ENCODE measurements at places on chromosomes 12 and 14.

GRCh38 chr14:29240066-29240465, 473.5 kb downstream of the FOXG1 start:
- no peak for DNase-seq

- DNase-seq = no peak
Observed at GRCh38 chr14:86055512-86056075, 525.6 kb downstream of the FLRT2 start.

- DNase-seq = peak; percentile 40
Observed at GRCh38 chr14:73058922-73059673, 764 bp downstream of the RBM25 start.

- no peak for DNase-seq
Observed at GRCh38 chr12:12010277-12011039, 60.3 kb upstream of the BCL2L14 start.

DNA sequence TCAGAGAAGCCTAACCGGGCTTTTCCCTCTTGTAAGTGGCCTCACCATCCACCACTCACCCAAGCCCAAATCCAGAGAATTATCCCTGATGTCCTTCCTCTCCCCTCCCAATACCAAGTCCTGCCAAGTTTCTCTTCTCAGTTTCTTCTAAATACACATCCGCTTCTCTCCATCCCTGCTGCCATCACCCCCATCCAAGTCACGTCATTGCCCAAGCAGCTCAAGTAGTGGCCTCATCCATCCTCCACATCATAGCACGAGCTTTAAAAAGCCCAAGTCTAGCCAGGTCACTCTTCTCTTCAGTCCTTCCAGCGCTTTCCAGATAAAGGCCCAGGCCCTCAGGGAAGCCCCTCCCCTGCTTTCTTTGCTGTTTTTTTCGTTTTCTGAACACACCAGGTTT, 25.4 kb downstream of the IL31 start:
- DNase-seq = no peak

DNA sequence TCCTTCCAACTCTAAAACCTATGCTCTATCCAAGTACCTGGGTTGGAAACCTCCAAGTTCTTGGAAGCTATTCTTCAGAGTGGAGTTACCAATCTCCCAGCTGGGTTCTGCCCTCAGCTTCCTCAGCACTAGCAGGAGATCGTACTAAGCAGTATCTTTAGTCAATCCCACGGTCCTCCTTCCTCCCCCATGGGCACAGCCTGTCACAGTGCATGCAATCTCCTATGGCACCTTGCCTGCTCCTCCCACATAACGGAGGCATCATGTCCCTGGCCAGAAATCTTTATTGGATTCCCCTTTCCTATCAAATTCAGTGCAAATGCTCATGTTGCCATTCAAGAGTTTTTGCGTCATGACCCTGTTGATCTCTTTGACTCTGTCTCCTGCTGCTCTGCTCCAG, 5.4 kb upstream of the LPAR5 start:
- DNase-seq = no peak

DNA sequence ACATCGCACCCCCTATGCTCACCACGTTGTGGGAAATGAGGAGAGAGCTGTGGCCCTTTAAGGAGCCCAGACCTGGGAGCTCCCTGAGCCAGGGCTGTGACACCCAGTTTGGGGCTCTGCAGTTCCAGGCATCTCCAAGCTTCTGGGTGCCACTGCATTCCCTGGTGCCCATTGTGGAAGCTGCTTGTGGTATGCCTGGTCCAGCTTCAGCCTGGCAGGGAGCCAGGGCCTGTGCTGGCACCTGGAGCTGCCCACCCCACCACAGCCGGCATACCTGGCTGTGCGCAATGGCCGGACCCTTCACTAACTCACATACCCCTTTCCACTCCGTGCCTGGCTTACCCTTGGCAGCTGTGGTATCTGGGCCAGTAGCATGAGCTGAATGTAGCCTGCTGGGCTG, 107.9 kb upstream of the OR4E1 start:
- DNase-seq = no peak

DNA sequence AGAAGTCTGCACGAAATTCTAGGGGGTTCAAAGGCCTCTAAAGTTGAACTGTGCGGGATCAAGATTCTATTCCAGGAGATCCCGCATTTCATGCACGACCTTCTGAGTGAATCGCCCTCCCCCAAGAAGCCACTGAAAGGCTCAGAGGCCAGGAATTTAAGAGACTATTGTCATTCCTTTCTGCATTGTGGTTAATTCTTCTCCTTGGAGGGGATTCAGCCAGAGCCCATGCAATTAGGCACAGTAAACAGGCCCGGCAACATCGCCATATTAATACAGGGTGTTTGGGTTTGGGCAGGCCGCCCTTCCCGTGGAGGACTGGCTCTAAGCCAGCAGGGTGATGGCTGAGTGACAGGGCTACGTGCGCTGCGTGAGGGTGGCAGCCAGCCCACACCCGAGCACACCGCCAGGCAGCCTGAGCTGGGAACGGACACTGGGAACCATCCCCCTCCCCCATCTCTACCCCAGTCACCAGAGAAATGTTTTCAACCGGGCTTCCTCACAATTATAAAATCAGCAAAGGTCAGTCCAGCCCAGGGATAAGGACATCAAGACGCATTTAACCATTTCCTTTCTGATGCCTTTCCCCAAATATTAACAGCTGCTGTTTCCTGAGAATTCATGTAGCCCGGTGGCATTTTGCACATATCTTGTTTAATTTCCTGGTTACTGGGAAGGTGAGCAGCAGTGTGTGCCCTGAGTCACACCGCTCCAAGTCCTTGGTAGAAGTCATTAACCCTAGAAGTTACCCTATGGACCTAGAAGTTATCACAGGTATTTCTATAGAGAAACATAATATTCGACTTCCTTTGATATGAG, 12.5 kb downstream of the EGLN3 start:
- DNase-seq = peak; percentile 64

Measured in HEK293T (cell line).